ENCODE measurements at places on chromosomes 5 and 9.

- DNase-seq = no peak
These were observed 194.8 kb upstream of the IRX2 start for GRCh38 chr5:2946315-2946714.

- no peak for DNase-seq
These were observed 33.5 kb upstream of the CRB2 start for GRCh38 chr9:123322273-123323195.

DNA sequence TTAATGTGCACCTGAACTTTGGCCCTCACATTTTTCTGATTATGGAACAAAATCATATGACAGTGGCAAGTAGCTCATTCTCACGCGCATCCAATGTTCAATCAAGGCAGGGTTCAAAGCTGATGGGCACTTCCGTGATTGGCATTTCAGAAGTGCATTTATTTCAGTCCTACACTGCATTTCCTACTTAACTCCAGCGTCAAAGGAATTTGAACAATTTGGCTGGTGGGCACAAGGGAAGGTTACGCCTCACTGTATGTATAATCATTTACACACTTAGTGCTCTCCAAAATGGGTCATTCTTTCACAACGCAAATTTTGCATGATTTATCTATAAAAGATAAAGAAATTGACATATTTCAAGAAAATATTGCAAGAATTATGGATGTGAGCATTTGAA is 167.9 kb upstream of the VLDLR start:
- no peak for DNase-seq

DNA sequence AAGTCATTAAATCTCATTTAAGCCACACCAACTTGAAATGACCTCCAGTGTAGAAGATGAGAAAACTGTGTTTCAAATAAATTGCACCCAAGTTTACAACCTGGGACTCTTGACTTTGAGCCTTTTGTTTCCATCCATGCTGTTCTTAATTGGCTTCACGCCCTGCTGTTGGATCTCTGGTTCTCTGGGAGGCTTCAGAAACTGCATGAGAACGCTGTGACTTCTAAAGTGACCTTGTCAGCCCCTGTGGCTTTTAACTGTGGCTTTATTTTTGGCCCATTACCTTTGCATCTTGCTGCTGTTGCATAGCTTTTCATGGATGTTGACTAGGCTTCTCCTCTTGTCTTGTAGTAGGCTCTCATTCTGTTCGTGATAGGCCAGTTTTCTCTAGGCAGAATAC is 29.3 kb downstream of the TNFAIP8 start:
- DNase-seq = no peak

GRCh38 chr5:71974622-71975021 is 132.7 kb upstream of the MAP1B start:
- no peak for DNase-seq

- no peak for DNase-seq
These were observed 121.9 kb upstream of the CXCL14 start for GRCh38 chr5:135700731-135701130.

- no peak for DNase-seq
These were observed 168.1 kb upstream of the DMRT1 start for GRCh38 chr9:673264-673965.

GRCh38 chr9:113996531-113997001 is 81.5 kb downstream of the AMBP start:
- no peak for DNase-seq

DNA sequence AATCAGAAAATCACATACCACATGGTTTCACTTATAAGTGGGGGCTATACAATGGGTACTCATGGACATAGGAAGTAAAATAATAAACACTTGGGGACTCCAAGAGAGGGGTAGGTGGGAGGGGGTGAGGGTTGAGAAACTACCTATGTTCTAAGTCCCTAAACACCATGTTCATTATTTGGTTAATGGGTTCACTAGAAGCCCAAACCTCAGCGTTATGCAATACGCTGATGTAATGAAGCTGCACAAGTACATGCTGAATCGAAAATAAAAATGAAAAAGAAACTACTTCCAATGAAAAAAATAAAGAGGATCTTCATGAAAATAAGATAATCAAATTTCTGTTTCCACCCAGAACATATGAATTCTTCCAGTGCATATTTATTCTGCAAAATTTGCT is 208.5 kb downstream of the TMEM161B start:
- DNase-seq = no peak

DNA sequence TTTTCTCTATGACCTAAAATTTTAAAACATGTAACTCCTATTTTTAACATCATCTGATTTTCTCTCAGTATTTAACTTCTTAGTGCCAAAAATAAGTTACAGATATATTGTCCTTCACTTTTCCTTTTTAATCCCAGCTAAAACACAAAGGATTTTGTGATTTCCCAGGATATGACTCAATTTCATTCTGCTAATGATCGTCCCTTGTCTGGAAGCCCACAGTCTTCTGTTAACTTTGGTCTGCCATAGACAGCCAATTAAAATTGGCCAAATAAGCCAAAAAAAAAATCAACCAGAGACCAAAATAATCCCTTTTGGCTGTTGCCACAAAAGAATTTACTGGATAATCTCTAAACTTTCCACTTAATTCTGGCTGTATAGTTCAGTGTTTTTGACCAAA is 124.5 kb upstream of the FST start:
- no peak for DNase-seq

GRCh38 chr9:99531313-99531712 is 290.4 kb upstream of the NR4A3 start:
- no peak for DNase-seq

DNA sequence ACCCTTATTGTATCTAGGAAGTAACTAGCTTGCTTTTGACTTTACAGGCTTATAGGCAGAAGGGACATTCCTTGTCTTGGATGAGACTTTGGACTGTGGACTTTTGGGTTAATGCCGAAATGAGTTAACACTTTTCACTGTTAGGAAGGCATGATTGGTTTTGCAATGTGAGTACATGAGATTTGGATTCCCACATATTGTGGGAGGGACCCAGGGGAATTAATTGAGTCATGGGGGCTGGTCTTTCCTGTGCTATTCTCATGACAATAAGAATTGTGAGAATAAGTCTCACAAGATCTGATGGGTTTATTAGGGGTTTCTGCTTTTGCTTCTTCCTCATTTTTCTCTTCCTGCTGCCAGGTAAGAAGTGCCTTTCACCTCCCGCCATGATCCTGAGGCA is 417.5 kb downstream of the HINT1 start:
- DNase-seq = no peak

DNA sequence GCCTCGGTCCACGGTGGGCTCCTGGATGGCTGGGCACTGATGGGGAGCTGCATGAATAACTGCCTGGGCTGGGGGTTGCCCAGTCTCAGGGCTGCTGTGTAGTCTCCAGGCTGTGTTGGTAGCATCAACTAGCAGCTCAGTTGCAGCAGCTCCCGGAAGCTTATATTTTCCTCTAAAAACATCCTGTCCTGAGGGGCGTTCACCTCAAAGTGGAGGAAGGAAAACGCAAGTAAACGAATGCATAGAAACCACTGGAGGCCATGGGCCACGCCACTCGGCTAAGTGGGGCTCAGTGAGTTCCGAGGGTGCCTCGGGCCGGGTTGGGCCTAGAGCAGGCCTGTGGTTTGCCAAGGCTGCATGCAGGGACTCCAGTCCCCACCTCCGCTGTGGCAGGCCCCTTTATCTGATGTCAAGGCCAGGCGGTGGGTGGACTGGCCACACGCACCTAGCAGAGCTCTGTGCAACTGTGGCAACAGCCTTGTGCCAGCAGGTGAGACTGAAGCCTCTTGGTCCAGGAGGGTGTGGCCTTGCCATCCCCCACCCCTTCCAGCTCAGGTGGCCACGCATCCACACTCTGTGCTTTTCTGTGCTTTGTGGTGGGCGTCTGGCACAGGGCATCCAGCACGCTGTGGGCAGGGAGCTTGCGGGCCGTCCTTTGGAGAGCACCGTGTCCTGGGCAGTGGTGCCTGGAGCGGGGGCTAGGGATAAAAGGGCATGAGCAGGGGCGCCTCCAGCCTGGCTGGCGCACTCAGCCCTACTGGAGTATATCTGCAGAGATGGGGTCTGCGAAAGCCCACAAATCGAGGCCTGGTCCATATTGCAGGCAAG is 15.1 kb downstream of the TCF7 start:
- no peak for DNase-seq

DNA sequence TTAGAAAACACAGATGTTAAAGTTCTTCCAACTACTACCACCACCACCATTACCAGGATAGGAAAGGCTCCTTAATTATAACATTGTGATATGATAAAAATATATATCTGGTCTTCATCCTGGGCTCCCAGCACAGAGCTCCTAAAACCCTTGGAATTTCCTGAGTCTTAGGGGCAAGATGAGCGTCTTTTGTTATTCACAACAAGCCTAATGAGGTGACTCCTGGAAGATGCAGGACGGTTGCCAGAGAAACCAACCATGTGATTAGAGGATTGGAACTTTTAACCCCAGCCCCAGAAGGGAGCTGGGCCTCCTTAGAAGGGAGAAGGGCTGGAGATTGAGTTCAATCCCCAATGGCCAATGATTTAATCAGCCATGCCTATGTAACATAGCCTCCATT is 148.0 kb upstream of the ADRA1B start:
- no peak for DNase-seq

- DNase-seq = no peak
These were observed 13.2 kb upstream of the LVRN start for GRCh38 chr5:115949096-115949495.
